ENCODE measurements at places on chromosomes 2 and 18.

- DNase-seq: peak; percentile 37
Measured at GRCh38 chr18:8705961-8706790, 820 bp downstream of the MTCL1 start.

- no peak for DNase-seq
Measured at GRCh38 chr18:3425446-3425845, 24.5 kb upstream of the TGIF1 start.

DNA sequence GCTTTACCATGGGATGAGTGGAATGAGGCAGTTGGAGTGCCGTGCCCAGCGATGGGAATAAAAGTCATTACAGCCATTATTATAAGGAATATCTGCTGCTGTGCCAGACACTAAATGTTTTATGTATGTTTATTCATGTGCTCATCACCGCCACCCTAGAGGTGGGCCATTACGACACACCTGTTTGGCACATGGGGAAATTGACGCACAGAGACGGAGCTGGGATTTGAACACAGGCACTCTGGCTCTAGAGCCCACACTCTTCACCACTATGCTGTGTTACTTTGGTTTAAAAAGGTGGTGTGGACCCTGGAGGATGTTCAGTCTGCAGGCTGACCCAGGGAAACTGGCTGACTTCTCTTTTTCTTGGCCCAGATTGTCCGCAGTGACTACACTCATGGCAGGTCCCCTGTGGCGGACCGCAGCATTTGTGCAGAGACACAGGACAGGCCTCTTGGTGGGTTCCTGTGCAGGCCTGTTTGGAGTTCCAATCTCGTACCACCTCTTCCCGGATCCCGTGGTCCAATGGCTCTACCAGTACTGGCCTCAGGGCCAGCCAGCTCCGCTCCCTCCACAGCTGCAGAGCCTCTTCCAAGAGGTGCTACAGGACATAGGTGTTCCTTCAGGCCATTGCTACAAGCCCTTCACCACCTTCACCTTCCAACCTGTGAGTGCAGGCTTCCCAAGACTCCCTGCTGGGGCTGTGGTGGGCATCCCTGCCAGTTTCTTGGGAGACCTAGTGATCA lies 1.6 kb downstream of the TMEM177 start:
- no peak for DNase-seq

GRCh38 chr2:122851161-122851560 lies 1095.7 kb downstream of the TSN start:
- no peak for DNase-seq

Measured in GM12891 (cell line).